ENCODE measurements at places on chromosomes 13 and 19.
A peak's percentile ranks its signal among the peaks of the same experiment; 100 is the strongest.

GRCh38 chr19:57403737-57404563, 7.0 kb upstream of the ZNF17 start:
- DNase-seq: no peak

GRCh38 chr19:9917321-9917720, 19.0 kb downstream of the OLFM2 start:
- DNase-seq: no peak

DNA sequence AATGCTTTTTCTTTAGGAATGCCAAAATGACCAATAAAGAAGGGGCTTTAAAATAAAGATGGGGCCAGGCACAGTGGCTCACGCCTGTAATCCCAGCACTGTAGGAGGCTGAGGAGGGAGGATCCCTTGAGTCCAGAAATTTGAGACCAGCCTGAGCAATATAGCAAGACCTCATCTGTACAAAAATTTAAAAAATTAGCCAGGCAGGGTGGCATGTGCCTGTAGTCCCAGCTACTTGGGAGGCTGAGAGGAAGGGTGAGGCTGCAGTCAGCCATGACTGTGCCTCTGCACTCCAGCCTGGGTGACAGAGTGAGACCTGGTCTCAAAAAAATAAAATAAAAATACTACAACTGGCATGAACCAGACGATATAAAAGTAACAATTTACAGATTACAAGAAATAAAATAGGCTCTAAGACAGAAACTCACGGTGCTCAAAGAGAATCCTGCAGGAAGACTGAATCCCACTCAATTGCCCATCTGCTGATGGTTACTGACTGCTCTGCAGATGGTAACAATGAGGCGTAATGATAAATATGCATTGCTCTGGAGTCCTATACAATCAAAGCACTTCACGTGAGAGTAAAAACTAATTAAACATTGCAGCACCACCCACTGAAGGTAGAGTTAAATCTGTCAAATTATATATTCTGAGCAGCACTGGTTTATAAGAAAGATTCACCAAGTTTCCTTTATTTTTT, 93.2 kb downstream of the LHFPL6 start:
- no peak for DNase-seq

DNA sequence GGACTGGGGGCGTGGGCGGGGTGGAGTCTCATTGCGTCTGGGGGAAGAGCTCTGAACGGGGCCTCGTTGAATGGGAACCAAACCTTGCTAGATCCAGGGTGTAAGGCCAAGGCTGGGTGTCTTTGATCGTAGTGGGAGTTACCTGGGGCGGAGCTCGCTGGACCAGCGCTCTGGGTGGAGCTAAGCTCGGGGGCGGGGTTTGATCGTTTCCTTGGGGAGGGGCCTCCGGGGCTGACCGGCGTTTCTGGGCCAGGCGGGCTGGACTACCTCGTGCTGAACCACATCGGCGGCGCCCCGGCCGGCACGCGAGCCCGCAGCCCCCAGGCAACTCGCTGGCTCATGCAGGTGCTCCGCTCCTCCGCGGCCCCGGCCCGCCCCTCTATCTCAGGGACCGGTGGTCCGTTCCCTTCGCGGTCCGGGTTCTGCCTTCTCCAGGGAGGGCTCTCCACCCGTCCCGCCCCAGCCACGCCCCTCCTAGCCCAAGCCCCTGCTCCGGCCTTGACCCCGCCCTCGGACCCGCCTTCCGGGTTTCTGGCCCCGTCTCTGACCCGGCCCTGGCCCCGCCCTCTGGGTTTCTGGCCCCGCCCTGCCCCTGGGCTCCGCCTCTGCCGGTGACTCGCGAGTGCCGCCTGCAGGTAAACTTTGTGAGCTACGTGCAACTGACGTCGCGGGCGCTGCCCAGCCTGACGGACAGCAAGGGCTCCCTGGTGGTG, 3.3 kb upstream of the RPL36 start:
- DNase-seq: peak; percentile 100

GRCh38 chr13:79352107-79352506, 53.9 kb downstream of the RBM26 start:
- no peak for DNase-seq

DNA sequence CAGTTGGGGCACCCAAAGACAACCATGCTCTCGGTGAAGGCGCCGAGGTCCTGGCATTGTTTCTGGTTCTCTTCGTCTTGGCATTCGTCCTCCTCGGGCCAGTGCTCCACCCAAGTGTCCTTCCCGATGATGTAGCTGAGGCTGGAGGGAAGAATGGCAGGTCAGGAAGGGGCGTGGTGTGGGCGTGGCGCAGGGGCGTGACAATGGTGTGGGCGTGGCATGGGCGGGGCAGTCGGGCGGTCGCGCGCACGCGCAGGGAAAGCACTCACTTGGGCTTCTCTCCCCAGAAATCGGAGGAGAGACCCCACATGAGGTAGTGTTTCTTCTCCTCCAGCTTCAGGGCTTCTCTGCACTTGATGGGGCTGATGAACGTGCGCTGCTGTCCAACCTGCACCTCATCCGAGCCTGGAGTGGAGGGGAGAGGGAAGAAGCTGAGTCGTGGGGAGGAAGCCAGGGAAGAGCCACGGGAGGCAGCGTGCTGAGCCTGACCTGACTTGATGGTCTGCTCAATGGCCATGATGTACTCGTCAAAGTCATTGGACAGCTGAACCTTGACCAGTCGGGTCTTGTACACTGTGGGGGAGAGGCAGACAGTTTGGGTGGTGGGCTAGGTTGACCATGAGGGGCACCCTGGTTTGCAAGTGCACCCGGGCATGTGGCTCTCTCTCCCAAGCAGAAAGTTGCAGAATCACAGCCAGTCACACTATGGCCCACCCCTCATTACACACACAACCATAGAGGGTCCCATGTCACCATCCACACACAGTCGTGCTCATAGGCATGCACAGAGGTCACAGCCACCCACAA, 8.1 kb upstream of the TNFSF14 start:
- peak; percentile 63 for DNase-seq

DNA sequence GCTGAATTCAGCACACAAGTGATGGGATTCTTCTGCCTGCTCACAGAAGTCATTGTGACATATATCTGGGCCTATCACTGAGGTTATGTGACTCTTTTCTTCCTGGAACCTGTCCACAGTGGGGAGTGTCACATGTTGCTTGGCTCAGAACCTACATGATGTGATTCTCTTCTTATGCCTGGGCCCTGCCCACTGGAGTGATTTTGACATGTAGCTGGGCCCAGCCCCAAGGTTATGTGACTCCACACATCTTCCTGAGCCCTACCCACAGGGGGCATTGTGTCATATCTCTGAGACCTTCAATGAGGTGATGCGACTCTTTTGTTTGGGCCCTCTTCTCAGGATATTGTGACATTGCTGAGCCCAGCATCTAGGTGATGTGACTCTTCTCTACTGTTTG, 17.4 kb upstream of the ZNF429 start:
- no peak for DNase-seq

- no peak for DNase-seq
Measured at GRCh38 chr19:17606590-17607185, 51.2 kb downstream of the COLGALT1 start.

- DNase-seq: no peak
Measured at GRCh38 chr13:19663416-19663979, 30.0 kb downstream of the MPHOSPH8 start.

DNA sequence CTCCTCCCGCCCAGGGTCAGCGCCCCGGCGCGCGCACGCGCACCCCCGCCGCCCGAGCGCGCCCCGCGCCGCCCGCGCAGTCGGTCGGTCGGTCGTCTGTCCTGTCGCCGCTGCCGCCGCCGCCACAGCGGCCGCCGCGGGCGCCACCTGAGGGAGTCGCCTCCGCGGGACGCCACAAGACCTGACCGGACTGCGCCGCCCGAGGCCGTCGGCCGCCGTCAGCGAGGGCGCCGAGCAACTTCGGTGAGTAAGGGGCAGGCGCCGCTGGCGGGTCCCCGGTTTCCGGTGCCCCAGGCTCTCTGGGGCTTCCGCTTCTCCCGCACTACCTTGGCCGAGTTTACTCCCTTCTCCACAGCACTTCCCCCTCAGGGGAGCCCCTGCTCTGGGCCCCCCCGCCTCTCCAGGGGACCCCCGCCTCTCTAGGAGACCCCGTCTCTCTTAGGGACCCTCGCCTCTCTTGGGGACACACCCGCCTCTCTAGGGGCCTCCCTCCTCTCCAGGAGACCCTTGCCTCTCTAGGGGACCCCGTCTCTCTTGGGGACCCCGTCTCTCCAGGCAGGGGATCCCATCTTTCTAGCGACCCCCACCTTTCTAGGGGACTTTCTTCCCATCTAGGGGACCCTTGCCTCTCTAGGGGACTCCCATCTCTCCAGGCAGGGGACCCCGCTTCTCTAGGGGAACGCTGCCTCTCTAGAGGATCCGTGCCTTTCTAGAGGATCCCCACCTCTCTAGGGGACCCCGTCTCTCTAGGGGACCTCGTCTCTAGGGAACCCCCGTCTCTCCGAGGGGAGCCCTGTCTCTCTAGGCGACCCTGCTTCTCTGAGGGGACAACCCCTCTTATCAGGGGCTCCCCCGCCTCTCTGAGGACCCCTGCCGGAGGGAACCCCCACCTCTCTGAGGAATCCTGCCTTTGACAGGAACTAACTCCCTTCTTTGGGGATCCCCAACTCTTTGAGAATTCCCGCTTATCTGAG, 19.3 kb upstream of the GATAD2A start:
- DNase-seq: peak; percentile 53
